ENCODE measurements at places on chromosomes 6 and 20.

DNA sequence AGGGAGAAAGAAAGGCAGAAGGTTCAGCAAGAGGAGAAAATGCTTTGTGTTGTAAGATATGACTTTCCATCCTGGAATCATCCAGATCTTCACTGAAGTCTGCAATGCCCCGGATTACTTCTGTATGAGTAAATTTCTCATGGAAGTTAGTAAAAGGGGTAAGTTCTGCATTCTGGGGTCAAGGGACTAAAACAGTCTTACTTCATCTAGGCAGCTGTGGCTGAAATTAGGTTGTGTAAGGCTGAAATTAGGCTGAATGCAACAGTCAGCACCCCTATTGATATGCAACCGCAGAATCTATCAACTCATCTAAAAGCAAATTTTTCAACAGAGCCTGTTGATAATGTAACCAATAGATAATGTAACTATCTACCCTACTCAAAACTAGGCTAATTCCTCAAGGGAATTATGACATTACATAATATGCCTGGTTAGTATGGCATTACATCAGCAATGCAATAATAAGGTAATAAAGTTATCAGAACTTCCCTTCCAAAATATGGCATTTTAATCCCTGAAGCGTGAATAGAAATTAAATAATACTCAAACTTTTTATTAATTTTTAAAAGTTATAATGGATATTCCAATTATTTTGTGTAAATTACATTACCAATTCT lies 671.7 kb upstream of the CITED2 start:
- no peak for DNase-seq

DNA sequence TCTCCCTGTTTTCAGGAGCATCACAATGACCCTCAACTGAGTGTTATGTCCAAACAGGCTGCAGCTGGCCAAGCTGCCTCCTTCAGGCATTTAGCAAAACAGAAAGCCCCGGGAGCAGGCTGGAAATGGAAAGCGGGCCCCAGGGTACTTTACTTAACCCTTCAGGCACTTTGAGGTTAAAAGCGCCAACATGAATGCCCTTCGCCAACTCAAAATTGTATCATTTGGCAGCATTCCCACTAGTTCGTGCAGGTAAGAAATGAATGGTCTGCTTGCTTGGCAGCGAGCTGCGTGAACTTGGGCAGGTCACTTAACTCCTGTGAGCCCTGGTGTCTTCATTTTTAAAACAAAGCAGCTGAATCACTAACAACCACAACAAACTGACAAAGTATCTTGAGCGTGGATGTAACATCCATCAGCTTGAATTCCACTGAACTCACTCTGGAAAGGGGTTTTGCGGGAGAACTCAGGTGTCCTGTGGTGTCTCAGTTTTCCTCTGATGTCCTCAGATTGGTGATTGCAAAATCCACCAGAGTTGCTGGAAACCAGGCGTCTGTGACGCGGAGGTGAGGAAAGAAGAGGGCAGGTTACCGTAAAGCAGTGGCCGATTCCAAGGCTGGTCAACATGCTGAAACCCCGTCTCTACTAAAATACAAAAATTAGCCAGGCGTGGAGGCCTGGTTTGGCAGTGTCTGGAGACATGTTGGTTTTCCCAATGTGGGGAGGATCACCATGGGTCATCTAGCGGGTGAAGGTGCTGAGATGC lies 118.8 kb upstream of the ZNF217 start:
- no peak for DNase-seq

DNA sequence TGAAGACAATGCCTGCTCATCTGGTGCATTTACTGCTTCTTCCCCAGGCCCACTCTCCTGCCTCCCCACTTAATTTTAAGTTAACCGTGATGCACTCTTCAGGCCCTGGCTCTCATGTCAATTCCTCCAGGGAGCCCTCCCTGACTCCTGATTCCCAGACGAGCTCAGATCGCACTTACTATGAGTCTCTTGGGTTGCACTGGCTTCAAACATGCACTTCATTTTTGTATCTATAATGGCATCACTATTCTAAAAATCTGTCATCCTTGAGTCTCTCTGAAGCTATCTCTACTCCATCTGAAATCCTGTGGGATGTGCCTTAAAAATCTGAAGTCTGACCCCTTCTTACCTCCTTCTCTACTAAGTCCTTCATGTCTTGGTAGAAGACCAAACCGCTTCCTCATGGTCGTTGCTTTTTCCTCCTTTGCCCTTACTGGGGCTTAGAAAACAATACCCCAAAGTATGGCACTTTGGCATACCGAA lies 24.7 kb downstream of the COX4I2 start:
- no peak for DNase-seq

- DNase-seq = no peak
These were observed 96.7 kb downstream of the PHF3 start for GRCh38 chr6:63732336-63732735.

DNA sequence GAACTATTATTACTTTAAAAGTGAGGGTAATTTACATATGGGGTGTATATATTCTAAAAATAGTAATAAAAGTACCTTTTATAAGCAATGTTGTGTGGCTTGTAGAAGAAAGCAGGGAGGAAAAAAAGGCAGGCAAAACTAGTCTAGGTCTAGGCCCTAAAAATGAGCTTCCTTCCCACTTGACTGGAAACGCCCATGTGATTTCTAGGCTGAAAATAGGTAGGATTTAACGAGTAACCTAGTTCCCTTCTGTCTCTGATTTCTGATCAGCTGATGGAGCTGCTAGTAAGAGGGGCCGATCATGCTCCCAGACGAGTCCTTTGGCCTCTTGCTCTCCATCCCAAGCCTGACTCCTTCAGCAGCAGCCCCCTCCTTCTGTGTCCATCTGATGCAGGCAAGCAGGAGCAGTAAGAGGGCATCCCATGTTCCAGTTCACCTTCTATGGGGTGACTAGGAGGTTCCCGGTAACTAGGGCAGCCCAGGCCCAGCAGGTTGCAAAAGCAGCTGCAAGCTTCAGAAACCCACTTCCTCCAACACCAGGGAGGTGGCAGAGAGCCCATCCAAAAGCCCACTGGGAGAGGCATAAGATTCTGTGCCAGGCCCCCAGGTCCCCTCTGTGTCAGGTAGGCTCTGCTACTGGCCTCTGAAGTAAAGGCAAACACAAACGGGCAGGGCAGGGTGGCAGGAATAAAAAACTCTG lies 24.4 kb downstream of the TBC1D20 start:
- DNase-seq = no peak
